Effector CD4-positive, alpha-beta T cell (primary cell): ENCODE measurements at places on chromosomes 16 and 17.
A peak's percentile ranks its signal among the peaks of the same experiment; 100 is the strongest.

DNA sequence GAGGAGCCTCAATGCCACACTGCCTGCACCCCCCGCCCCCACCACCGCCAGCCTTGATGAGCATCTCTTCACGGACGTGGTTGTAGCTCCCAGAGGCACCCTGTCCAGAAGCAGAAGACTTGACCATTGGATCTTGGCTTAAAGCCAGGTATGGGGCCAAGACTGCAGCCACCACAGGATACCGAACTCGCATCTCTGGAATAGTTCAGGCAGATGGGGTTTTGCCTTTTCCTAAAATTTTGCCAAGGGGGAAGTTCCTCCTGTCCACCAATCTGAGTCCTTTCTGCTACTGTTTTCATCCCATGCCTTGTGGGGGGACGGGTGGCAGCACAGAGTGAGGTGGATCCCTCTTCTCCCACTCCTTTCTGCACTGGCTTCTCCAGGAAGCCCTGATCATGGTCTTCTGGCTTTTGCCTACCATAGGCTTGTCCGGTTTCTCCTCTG, 939 bp downstream of the CORO6 start:
- DNase-seq = no peak

DNA sequence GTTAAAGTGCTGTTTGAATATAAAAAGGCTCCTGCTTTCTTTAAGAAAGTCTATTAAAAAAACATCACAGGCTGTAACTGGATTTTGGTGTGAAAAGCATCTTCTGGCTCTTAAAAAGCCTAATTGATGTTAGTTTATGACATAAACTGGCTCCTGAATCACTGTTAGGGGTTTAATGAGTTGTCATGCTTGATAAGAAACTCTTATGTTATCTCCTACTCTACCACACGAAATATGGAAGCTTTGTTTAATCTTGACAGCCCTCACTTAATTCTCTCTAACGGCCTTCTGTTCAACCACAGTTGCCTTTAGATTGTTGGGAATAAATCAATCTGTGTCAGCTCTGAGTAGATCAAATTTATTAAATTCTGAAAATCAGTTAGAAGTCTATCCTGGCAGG, 51.5 kb downstream of the CPPED1 start:
- no peak for DNase-seq

DNA sequence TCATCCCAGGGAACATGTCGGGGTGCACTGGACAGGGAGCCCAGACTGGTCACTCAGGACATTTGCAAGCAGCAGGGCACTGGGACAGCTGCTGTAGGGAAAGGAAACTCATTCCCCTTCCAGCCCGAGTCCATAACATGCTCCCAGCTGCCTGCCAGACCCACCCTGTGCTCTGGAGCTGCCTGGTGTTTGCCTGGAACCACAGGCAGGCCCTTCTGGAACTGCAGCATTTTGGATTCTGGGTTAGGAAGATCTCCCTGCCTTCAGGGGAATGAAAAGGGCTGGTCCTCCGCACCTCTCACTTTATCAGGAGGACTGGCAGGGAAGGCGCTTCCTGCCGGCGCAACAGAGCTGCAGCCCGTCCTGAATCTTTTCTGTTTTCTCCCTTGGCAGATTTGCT, 41.2 kb downstream of the MEAK7 start:
- no peak for DNase-seq

DNA sequence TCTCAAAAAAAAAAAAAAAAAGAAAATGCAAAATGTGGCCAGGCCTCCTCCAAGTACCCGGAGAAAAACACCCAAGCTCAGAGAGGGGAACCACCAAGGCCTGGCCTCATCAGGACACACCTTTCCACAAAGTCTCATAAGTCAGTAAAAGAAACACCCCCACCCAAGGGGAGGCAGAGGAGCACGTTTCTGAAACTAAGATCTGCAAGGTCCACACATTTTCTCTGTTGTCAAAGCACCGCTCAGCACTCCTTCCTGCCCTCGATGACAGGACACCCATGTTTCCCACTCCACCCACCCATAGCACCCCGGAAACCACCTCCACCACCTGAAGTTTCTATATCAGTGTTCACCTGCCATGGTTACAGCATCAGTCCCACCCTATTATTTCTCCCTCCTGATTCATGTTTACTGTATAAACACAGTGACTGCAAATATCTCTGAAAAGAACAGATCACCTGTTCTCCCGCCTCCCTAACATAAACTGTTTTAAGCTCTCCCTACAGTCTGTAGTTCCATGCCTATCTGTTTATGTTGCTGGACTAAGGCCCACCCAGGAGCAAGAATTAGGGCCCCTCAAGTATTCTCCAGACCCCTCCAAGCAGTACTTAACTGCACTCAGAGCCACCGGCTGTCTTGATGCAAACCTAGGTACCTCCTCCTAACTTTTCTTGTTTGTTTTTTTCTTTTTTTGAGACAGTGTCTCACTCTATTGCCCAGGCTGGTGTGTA, 2.0 kb downstream of the CORO7 start:
- peak; percentile 79 for DNase-seq

DNA sequence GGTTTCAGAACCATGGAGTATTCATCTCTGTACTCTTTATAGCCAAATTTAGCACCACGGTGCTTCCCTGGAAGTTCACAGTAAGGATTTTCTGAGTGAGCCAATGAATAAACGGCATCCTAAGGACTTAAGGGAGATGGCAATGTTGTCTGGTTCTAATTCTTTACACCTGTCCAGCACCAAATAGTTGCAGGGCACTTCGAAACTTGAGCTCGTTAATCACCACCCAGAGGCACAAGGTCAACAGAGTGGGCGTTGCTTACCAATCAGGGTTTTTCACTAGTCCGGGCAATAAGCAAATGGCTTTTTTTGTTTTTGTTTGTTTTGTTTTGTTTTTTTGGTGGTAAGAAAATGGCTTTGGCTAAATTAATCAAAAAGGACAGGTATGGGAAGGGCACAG, 28.2 kb upstream of the TMEM220 start:
- DNase-seq = no peak

DNA sequence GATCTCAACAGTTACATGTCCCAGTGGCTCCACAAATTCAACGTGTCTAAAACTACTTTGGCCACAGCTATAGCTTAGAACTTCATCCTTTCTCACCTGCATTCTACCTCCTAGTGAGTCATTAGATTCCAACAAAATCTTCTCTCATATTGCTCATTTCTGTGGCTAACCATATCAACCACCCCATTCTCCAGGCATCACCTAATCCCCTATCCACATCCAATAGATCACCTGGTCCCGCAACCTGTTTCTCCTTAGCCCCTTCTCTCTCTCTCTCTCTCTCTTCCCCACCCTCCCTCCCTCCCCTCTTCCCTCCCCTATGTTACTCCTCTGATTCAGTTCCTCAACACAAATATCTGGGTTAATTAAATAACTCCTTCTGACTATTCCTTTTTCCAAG, 64.6 kb downstream of the ANKFN1 start:
- DNase-seq = no peak

GRCh38 chr16:22296225-22297113, 740 bp upstream of the POLR3E start:
- no peak for DNase-seq

- DNase-seq = no peak
Measured at GRCh38 chr17:75854101-75854748, 910 bp downstream of the WBP2 start.

GRCh38 chr16:66378741-66379570, 12.5 kb downstream of the CDH5 start:
- no peak for DNase-seq

- no peak for DNase-seq
Measured at GRCh38 chr16:18041864-18042834, 294.4 kb downstream of the NPIPA8 start.

DNA sequence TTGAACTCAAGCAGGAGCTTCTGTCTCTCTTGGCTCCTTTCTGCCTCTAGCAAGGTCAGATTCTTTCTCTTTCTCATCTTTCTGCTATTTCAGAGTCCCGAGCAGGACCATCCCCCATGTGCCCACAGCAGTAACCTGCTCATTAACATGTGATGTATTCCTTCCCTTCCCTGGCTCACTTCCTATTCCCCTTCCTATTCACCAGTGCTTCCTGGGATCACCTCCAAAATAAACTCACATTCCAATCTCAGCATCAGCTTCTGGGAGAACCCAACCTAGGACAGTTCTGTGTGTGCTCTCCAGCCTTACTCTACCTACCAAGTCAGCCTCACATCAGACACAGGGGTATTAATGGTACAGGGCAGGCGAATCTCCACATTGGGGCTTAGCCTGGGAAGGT, 546.4 kb upstream of the SALL1 start:
- no peak for DNase-seq

DNA sequence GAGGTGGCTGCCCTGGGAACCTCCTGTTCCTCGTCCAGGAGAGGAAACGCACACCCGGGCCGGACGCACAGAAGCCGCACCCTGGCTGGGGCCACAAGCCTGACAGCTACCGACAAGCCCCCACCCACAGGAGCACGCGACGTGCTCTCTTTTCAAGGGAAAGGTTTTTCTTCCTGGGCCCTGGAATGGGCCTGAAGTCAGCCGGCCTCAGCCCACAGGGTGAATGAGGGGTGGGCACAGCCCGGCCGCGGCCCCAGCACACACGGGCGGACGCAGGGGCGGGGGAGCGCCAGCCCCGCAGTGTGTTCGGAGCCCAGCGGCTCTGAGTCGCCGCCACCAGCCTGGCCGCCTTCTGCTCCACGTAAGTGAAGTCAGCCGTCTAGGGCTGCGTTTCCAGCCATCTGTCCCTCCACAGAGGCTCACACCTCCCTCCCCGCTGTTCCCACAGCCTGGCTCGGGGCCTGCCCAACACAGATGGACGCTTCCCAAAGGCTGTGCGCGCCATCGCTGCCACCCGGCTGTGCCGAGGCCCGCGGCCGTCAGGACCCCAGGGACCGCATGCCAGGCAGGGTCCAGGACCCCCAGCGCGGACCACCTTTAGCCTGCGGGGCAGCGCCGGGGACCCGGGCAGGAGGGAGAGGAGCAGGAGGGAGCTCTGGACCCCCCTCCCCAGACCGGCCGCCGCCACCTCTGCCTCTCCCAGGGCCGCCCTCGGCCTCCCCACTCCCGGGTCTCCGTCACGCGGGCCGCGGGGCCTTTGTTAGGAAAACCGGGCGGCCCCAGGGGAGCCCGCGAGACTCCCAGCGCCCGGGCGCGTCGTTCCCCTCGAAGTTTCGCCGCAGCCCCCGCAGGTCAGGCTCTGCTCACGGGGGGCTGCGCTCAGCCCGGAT, 36.8 kb downstream of the CBFA2T3 start:
- no peak for DNase-seq

- DNase-seq = no peak
Measured at GRCh38 chr17:68468334-68468733, 11.0 kb upstream of the WIPI1 start.

DNA sequence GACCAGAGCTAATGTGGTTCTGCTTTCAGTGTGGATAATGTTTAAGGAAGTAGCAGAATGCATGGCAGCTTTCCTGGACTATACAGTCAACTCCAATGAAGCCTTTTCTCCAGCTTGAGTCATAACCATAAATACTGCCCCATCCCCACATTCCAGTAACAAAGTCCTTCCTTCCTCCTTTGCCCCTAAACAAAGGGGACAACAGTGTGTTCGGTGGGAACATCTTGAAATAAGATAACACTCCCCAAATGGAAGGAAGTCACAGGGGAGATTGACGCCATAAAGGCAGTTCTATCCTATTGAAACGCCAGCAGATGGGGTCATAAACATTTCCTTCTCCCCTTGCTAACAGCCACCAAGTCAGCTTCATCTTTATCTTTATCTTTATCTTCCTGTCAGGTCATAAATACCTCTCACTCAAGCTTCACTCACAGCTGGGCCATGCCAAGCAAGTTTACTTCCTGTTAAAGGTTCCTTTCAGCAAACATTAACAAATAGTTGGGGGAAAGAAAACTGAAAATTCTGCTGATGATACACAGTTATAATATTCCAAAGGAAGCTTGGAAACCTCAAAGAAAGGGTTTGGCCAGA, 136.7 kb downstream of the SNX11 start:
- DNase-seq = no peak

- no peak for DNase-seq
Measured at GRCh38 chr17:75316253-75316652, 27.0 kb upstream of the SLC25A19 start.

- DNase-seq = peak; percentile 65
Measured at GRCh38 chr17:7237761-7238419, 1.4 kb downstream of the PHF23 start.

- no peak for DNase-seq
Measured at GRCh38 chr17:58327363-58328194, 1.0 kb downstream of the TSPOAP1 start.

GRCh38 chr17:42438600-42439567, 15.8 kb upstream of the CAVIN1 start:
- DNase-seq = peak; percentile 19
